ENCODE measurements at places on chromosomes 16 and 17. TPM values are rescaled to one million over a fixed set of nuclear protein-coding genes. Genes with fewer than 3 reads are reported as not detected.

The KRTAP9-8 gene
- total RNA-seq = not detected

The CCL16 gene
- total RNA-seq = not detected

The FBXL16 gene
- 1.3 TPM for total RNA-seq

The AFMID gene
- 16.6 TPM for total RNA-seq

The HOXB5 gene
- not detected for total RNA-seq

The ENO3 gene
- 4,089 TPM for total RNA-seq

The CACNG3 gene
- not detected for total RNA-seq

The TMEM114 gene
- total RNA-seq = not detected

The NPIPA7 gene
- total RNA-seq = 4.0 TPM

- DNase-seq = no peak
Observed at GRCh38 chr16:8120001-8120400, 470.3 kb downstream of the TMEM114 start.

DNA sequence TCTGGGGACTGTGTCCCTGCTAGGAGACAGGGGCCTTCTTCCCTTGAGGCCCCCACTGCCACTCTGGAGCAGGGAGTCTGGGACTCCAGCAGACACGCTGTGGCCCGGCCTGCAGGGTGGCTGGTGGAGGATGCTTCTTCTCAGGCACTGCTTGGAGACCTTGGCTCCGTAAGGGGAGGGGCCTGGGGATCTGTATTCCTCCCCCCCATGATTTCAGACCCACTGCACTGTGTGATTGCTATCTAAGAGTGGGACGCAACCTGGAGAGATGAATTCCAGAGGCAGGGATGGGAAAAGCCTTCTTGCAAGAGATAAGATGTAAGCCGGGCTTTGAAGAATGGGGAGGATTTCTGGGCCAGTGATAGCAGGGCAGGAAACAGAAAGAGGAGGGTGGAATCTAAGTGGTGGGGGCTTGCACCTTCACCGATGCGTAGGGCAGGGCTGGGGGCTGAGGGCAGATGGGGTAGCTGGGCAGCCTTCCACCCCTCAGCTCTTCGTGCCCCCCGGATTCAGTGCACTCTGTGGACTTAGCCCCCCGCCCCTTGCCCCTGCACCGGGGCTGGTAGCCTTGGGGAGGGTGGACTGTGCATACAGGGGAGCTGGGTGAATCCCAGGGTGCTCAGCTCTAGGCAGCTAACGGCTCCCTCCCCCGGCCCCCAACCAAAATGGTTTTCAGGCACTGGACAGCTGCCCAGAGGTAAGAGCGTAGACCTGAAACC, 5.2 kb upstream of the GSE1 start:
- no peak for DNase-seq

- DNase-seq = no peak
Observed at GRCh38 chr16:71568551-71568950, 8.3 kb downstream of the TAT start.

DNA sequence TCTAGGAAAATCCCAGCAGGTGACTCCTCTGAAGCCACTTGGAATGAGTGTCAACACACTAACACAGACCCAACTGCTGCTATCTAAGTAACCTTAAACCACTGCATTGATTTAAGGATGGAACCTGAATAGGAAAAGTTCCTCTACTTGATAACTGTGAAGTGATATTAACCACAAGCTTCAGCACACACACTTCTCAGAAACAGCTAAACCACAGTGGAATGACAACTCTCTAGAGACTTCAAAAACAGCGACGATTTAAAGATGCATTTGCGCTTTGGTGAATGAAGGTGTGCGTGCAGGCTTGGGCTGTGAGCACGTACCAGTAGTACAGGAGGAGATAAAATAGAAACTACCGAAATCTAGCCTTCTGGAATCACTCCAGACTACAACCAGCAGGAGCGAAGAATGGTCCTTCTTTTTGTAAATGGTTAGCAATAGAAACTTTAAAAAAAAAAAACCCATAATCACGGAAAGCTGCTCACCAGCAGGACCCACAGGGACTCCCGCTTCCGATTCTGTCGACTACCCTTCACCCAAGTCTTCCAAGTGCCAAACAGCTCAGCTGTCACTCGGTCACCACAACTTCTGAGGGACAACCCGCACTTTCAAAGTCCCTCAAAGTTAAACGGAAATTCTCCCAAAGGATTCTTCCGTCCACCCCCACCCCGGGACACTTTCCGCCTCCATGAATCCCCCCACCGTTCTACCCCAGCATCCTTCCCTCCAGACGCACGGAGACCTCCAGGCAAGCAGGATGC, 137.7 kb upstream of the CORO6 start:
- DNase-seq = peak; percentile 42

DNA sequence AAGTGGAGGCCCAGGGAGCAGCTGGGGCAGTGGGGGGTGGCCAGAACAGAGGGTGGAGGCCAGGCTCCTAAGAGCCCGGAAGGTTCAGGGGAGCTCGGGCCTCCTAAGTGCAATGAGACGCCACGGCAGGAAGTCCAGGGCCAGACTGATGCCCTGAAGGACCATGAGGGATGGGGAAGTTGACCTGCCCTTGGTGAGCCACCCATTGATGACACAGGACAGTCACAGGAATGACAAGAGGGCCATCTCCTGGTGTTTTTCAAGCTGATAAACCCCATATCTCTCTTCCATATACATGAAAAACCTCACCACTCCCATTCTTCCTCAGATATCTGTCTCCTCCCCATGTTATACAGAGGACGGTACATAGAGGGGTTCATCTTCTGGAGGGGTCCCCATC, 5.8 kb upstream of the MRPL58 start:
- no peak for DNase-seq

DNA sequence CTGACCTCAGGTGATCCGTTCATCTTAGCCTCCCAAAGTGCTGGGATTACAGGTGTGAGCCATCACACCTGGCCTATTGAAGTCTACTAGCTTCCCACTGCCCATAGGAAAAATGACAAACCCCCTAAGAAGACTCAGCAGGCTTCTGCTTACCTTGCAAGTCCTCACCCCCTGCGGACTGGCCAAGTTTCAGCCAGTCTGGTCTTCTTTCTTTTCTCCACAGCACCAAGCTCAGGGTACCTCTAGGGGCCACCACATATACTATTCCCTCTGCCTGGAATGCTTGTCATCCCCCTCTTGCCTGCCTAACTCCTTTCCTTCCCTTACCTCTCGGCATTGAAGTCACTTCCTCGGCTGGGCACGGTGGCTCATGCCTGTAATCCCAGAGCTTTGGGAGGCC, 31.2 kb downstream of the ABCC3 start:
- DNase-seq = no peak

- DNase-seq = no peak
Observed at GRCh38 chr17:79648181-79648831, 37.5 kb upstream of the RBFOX3 start.

DNA sequence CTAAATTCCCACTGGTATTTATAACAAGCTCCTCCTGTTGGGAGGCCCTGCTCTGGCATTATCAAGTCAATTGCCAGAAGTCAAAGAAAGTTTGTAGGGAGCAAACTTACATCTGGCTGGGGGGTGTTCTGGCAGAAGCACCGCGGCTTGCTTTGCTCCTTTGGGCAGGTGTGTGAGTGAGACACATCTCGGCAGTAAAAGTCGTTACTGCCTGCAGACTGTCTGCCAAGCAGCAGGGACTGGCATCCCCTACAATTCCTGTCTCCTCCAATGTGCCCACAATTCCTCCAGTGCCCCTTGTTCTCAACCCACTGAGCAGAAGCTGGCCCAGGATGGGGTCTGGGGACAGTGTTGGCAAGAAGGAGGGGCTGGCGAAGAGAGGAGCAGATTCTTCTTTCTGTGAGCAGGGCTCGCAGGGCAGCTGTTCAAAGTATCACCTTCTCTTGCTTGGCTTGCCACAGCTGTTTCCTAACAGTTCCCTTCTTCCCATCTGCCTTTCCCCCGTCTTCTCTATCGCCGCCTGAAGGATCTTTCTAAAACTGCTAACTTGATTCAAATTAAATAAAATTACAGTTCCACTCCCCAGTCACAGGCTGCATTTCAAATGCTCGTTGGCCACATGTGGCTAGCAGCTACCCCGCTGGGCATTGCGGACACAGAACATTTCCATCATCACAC, 30.2 kb downstream of the SPACA3 start:
- DNase-seq = peak; percentile 86

DNA sequence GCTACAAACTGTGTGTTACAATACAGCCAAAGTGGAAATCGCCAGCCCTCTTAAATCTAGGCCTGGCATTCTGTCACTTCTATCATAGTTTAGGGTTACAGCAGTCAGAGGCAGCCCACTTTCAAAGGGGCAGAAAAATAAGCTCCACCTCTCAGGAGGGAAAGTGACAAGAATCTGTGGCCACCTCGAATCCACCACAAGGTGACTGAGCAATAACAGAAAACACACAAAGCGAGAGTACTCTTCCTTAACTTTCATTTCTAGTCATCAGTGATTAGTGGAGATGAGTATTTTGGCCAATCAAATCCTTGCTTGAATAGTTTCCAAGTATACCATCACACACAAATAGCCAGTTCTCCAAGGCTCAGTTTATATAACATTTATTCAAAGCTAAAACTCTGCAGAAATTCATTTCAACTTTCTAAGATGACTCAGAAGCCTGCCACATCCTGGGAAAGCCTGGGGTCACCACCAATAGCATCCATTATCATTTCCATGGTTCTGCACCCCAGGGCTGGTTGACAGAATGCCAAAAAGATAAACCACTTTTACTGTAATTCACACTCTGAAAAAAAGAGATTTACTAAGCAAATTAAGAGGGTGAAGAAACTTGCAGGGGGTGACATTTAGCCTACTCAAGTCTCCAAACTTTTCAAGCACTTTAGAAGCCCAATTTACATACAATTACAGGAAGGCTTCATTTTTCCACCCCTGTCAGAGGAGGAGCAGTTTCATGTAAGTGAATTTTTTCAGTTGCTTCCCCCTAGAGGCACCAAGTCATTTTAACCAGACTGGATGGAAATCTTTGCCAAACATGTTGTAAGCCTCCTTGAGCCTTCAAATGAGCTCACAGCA, 66.8 kb downstream of the SALL1 start:
- DNase-seq = no peak

GRCh38 chr17:2093349-2093748, 38.4 kb downstream of the HIC1 start:
- no peak for DNase-seq

DNA sequence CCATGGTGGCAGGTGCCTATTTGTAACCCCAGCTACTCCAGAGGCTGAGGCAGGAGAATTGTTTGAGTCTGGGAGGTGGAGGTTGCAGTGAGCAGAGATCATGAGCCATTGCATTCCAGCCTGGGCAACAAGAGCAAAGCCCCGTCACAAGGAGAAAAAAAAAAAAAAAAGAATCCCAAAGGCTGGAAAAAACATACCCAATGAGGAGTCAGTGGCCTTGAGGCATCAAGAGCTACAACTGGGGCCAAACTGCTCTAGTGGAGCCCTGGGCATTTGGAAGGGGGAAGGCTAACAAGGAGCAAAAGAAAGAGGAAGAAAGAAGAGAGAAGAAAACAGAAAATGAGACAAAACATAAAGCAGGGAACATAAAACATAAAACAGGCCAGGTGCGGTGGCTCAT, 6.9 kb downstream of the CHST6 start:
- no peak for DNase-seq

- DNase-seq = peak; percentile 64
Observed at GRCh38 chr17:81449351-81449750, 54.1 kb downstream of the BAHCC1 start.

- no peak for DNase-seq
Observed at GRCh38 chr17:37737081-37737480, 7.8 kb downstream of the HNF1B start.

DNA sequence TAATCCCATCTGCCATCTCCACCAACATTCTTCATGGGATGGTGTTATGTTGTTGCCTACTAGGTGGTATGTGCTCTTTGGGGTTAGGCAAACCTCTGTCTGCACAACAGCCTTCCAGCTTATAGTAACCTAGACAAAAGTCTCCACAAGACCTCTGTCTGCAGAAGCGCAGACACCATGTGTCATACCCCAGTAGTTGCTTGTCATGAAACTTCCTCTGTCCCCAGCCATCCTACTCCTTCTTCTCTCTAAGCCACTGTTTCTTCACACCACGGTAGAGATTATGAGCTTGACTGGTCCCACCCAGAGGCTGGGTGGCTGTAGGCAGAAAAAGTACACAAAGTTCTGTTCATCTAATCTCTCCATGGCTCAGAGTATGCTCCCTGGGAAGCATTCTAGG, 100.3 kb downstream of the MAF start:
- no peak for DNase-seq
